Activated T-helper 17 cell treated with anti-CD3 and anti-CD28 coated beads, Interleukin-2, amount 50 U/mL, for 72 hours (primary cell): ENCODE measurements at places on chromosomes 1 and 21. TPM values are rescaled to one million over a fixed set of nuclear protein-coding genes. Genes with fewer than 3 reads are reported as not detected.

GRCh38 chr1:156386949-156387869 lies 18.2 kb downstream of the RHBG start:
- no peak for ATAC-seq

GRCh38 chr21:46457801-46458314 lies 833 bp upstream of the DIP2A start:
- peak; percentile 33 for ATAC-seq

Gene BRINP2
- not detected for total RNA-seq

Gene GFI1
- total RNA-seq: 33.0 TPM

DNA sequence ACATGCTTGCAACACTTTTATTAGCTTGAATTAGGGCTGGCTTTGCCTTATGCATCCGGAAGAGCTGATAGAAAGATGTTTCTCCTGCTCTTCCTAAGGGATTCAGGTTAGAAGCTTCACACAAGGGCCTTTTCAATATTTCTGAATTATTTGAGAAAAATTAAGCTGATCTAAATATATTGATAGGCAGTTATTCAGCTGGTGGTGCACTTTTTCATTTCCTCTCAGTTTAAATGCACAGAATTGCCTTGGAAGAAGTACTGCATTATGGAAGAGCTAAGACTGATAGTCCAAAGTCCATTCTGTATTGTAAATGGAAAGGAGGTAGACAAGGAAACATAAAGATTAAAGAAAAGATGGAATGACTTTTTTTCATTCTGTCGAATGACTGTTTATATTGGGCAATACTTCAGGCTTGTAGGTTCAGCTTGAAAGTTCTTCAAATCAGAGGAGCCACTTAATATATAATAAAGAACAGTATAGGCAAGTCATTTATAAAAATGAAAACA lies 398.4 kb upstream of the B3GALT2 start:
- ATAC-seq: no peak

GRCh38 chr1:93408203-93408602 lies 39.7 kb upstream of the FNBP1L start:
- ATAC-seq: no peak

Gene HAO2
- total RNA-seq: not detected

- no peak for ATAC-seq
Observed at GRCh38 chr1:160247053-160247452, 15.3 kb downstream of the DCAF8 start.

Gene AMY1B
- not detected for total RNA-seq

DNA sequence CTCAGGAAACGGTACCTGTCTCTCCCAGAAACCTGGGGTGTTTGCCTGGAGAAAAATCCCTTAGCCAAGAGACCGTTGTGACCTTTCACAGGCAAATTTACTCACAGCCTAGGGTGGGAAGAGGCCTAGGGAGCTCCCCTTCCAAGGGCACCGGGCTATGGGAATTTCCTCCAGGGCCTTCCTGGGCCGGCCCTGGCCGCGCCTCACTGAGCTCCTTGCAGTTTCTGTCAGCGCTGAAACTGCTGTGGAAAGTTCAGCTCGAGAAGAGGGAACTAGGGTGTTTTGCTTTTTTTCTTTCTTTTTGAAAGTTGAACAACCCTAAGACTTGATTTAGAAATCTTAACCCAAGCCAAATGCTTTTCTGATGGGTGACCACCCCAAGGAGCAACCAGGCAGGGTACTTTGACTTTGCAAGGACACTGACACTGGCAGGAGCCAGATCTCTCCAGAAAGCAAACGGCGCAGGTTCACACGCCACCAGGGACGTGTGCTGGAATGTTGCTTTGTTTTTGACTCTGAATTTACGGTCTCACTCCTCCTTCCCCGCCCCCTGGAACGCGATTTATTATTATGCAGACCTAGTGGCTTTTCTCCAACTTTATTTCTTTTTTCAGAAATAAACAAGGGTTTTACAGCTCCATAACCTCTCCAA lies 229.6 kb upstream of the JUN start:
- ATAC-seq: peak; percentile 69

GRCh38 chr1:231485029-231485784 lies 43.3 kb upstream of the TSNAX start:
- ATAC-seq: no peak

Gene RHD
- 0.11 TPM for total RNA-seq

DNA sequence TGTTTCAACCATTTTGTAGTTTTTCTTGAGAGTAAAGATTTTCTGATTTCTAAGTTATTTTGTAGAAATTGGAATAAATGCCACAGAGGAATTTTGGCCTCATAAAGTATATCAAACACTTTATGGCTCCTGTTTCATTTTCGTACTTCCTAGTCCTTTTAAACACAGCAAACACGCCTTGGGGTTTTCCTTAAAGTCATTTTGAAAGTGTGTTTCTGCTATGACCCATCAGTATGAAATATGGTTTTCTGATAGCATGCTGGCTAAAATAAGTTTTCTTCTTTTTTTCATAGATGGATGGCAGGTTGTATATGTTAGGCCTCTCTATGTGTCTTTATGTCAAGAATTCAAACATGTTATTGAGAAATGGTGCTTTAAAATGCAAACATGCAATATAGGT lies 940.1 kb upstream of the TMPRSS15 start:
- no peak for ATAC-seq

Gene GPR161
- total RNA-seq: 1.1 TPM

Gene NCDN
- total RNA-seq: 42.4 TPM

Gene FCER1G
- 1.1 TPM for total RNA-seq

GRCh38 chr1:33718186-33718585 lies 145.7 kb upstream of the HMGB4 start:
- no peak for ATAC-seq

Gene GPR52
- 3.3 TPM for total RNA-seq

Gene ZNF648
- not detected for total RNA-seq

Gene SYT6
- not detected for total RNA-seq

Gene UBE2U
- not detected for total RNA-seq
